ENCODE measurements at places on chromosomes 3 and 15. TPM values are rescaled to one million over a fixed set of nuclear protein-coding genes. Genes with fewer than 3 reads are reported as not detected.

GRCh38 chr3:52800079-52800478 is 5.5 kb downstream of the ITIH3 start:
- no peak overlapping the region for H3K4me3 ChIP-seq
- no peaks in the 10 kb centered on the region for H3K27me3 ChIP-seq
- DNase-seq = no peak
- H3K27ac ChIP-seq = no peak overlapping the region
- H3K36me3 ChIP-seq = no peaks in the 10 kb centered on the region
- peaks cover 4% of the 10 kb centered on the region for H3K4me1 ChIP-seq

- H3K36me3 ChIP-seq = no peaks in the 10 kb centered on the region
- H3K27ac ChIP-seq = no peak overlapping the region
- no peak overlapping the region for H3K4me3 ChIP-seq
- DNase-seq = no peak
Measured at GRCh38 chr3:124698030-124698770, 32.1 kb upstream of the UMPS start.

- H3K27me3 ChIP-seq = no peaks in the 10 kb centered on the region
- H3K36me3 ChIP-seq = no peaks in the 10 kb centered on the region
- H3K4me1 ChIP-seq = peaks cover 3% of the 10 kb centered on the region
- DNase-seq = no peak
Measured at GRCh38 chr3:53009826-53010539, 35.9 kb downstream of the SFMBT1 start.

COL6A6 gene
- not detected for total RNA-seq

- DNase-seq = no peak
- no peak overlapping the region for H3K27ac ChIP-seq
- H3K4me1 ChIP-seq = peaks cover 17% of the 10 kb centered on the region
- H3K36me3 ChIP-seq = no peaks in the 10 kb centered on the region
Measured at GRCh38 chr3:195094191-195094921, 176.6 kb downstream of the XXYLT1 start.

MAP1A gene
- 1.0 TPM for total RNA-seq
